ENCODE measurements at places on chromosomes 12 and 14.

DNA sequence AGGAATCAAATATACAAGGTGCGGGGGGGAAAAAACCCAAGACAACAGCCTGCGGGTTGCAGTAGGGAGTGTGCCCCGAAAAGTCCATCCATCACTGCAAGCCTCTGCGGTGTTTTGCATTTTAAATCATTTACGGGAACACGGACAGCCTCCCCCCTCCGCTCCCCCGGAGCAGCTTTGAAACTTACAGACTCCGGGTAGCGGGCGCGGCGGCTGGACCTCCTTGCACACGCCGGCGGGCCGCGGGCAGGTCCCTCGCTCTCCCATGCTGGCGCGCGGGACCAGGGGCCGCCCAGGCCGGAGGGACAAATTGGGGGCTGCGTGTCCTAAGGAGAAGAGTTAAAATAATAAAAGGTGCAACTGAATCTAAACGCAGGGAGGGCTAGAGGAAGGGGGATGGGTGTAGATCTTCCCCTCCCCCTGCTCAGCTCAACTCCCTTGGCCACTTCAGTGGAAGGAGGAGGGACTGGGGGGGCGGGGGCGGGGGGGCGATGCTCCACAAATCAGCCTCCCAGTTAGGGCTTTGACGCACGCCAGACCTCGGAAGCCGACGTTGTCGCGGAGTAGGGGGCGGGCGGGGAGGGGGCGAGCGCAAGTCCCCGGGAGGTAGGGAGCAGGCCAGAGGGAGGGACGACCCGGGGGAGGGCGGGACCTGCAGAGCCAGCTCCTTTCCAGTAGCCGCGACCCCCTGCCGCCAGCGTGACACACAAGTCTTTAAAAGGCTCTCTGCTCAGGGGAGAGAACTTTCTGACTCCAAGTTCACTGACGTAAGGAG is at the start of gene KCNJ8:
Gene KCNJ8, minus strand, starts transcription at position 349 of the 775 bp plus-strand sequence. CDS start 1,090 bp downstream, outside the sequence.
- DNase-seq, result no peak

DNA sequence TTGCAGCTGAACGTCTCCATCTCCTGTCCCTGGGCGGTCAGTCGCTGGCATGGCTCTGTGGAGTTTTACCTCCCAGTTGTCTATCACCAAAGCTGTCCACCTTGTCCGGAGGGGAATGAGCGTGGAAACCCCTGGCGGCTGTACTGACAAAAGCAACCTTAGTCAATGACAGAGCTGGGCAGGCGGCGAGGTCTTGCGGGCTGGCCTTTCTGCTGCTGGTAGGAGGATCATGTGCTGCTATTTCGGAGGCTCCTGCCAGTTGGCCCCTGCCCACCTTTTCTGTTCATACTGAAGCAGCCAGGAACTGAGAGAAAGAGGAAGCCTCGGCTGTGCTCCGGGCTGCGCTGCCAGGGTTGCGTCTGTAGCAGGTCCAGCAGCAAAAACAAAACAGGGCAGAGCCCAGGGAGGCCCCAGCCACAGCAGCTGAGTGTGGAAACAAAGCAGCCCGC is 57.7 kb downstream of the HMGA2 start:
- peak; percentile 90 for DNase-seq

DNA sequence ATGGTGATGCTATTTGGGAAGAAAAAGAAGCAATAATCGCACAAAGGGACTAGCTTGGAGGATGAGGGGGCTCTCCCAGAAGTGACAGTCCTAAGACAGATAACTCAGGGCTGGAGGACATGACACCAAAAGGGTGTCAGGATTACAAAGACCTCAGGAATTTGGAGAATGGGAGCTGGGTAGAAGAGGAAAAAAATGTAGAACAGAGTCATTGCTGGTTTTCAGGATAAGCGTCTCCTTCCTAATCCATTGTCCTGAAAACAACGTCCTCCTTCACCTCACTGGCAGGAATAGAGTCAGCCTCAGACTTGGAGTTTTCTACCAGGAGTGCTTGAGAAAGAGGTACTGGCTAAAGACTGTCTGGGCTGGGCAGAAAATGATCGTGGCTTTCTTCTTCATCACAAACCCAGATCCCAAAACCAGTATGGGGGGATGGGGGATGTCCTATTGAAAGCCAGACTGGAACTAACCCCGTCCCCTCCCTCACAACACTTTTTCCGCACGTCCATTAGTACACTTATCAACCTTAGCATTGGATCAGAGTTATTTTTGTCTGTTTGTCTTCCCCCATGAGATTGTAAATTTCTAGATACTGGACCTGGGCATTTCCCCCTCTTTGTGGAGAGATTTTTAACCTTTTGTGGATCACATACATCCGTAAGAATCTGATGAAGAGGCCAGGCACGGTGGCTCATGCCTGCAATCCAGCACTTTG is 14.3 kb downstream of the B4GALNT3 start:
- no peak for DNase-seq

DNA sequence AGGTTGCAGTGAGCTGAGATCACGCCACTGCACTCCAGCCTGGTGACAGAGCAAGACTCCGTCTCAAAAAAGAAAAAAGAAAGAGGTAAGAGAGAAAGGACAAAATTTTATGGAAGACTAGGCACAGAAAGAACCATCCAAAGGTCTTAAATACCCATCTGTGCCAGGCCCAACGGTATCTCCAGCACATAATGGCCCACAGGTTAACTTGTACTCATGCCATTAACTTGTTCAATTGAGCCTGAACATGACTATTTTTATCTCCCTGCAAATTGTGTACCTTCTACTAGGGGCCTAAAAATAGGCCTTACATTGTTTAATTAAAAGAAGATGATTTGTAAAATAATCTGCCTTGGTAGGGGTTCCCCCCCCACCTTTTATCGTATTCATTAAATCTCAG is 80.2 kb downstream of the RIC8B start:
- no peak for DNase-seq
